ENCODE measurements at places on chromosomes 3 and 15. TPM values are rescaled to one million over a fixed set of nuclear protein-coding genes. Genes with fewer than 3 reads are reported as not detected.

DNA sequence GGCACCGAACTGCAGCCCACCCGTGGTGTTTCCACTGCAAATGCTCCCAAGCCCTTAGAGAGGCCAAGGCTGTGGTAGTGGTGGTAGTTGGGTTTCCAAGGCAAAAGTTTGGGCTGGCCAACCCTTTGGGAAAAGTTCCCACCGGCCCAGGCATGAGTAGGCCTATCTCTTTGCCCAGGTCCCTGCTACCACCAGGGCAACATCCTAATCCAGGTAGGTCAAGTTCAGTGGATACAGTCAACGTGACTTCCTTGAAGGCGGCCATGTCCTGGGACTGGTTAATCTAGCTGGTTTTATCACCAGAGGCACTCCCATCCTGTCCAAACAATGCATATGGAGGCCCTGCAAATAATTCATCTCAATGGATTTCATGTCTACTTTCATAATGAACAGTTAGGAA lies 1.6 kb upstream of the ONECUT1 start:
- DNase-seq: no peak

GRCh38 chr3:45567730-45568172 lies 26.8 kb upstream of the LIMD1 start:
- DNase-seq: no peak

DNA sequence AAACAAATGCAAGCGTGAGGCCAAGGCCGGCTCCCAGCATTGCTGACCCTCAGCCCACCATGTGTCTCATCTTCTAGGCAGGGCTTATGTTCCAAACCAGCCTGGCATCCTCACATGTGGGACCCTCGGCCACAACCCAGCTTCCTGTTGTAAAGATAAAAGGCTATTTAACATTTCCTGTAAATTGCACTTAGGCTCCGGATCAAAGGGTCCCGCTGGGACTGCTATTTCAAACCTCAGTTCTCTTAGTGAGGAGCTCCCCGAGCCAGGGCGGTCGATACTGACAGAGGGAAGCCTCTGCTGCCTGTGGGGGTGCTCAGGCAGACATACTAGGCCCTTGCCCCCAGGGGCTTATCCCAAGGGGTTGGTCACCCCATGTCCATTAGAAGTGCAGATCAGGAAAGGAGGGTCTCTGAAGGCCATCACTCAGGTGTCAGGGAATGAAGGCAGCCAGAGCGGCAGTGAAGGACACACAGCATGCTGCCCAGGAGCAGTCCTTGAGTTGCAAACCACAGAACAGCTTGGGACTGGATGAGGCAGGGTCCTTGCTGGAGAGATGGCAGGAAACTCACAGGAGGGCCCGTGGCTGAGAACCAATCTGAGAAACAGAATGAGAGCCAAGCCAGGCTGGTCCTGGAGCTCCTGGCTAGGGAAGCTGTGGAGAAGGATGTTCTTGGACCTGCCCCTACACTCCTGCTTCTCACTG lies 239.9 kb downstream of the TLE3 start:
- DNase-seq: no peak

DNA sequence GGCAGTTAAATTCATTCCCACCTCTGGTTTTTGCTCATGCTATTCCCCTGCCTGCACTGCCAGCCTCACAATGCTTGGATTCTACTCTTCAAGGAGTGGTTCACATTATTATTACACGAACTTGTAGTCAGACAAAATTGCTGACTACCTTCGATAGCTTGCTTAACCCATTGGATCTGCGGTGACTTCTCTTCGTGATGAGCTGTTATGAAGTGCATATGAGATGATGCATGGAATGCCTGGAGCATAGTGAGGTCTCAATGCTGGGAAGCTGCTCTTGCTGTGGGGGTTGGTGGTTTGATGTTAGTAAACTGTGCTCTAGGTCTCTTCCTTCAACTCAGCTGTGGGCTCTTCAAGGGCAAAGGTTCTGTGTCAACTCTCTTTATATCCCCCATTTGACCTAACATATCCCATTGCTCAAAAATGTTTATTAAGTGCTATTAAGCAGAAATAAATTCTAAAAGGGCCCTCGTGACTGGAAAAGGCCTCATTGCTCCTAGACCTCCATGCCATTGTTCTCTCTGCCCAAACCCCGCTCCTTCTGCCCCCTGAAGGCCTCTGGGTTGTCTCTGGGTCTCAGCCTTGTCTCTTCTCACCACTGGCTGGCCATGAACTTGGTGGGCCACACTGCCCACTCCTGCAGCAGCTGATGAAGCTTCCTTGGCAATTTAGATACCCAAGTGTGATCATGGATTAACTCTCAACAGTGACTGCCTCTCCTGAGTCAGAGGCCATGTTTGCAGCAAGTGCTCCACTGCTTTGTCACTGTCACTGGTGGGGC lies 4.5 kb upstream of the SLCO2A1 start:
- DNase-seq: no peak

GOLGA8T gene
- total RNA-seq: not detected

GRCh38 chr15:74808840-74809229 lies 3.8 kb upstream of the LMAN1L start:
- no peak for DNase-seq

DNA sequence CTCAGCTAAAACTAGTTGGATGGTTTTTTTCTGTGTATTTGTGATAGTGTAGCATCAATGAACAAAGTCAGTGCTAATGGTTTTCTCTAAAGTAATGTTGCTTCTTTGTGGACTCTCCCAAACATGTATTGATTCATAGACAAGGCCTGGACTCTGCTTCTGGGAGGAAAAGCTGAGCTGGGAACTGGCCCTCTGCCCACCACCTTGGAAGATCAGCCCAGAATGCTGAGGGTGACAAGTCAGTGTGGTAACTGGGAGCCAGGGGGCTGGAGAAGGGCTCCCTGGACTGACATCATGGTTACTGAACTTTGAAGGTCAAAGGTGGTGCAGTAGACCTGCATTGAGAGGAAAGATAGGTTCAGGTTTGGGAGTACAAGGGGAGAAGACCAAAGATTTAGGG lies 3.0 kb downstream of the ARHGAP31 start:
- no peak for DNase-seq

GRCh38 chr15:34065941-34066340 lies 26.9 kb upstream of the AVEN start:
- DNase-seq: no peak
